T-helper 2 cell treated with Interferon-gamma antibody and Interleukin-4, amounts not matched to agents 5 μg/mL and 100 μg/mL, for 36 hours (primary cell): ENCODE measurements at places on chromosomes 11 and 22.

DNA sequence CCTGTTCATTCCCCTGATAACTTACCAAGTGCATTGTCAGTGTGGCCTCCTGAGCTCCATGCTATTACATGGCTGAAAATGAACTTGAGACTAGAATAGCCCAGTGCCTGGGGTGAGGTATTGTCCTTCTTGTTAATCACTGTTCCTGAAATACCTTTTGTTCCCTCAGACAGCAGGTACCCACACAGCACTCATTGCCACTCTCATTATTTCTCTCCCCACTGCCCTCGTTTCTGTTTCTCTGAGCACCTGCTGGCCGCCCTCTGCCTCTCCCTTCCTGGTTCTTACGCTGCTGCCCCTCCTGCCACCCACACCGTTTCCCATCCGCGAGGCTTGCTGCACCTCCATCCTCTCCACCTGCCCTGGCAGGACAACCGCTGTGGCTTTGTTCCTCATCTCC lies 36.9 kb upstream of the RAB1B start:
- DNase-seq = no peak

DNA sequence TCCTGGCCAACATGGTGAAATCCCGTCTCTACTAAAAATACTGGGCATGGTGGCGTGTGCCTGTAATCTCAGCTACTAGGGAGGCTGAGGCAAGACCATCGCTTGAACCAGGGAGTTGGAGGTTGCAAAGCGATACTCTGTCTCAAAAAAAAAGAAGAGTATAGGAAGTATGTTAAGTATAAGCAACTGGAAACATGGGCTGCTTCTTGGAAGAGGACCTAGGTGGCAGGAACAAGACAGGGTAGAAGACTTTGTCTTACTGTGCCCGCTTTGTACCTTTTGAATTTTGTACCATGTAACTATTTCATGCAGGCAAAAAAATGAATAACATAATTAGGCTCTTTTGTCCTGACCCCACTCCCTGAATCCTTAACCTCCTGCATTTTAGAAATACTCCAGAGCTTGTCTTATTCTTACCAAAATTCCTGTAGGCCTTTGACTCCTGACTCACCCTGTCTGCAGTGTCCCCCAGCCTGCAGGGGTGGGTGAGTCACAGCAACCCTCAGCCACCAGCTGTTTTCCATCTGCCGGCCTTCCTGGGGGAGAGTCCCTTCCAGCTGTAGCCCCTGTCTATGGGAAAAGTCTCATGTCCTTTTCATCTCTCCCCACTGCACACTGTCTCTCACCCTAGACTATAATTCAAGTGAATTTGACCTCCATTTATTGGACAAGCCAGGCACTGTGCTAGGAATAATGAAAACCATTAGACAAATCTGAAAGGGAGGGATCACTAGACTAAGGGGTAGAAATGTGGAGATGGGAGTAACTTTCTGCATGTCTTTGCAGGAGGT lies 41.8 kb downstream of the TXN2 start:
- DNase-seq = peak; percentile 43

DNA sequence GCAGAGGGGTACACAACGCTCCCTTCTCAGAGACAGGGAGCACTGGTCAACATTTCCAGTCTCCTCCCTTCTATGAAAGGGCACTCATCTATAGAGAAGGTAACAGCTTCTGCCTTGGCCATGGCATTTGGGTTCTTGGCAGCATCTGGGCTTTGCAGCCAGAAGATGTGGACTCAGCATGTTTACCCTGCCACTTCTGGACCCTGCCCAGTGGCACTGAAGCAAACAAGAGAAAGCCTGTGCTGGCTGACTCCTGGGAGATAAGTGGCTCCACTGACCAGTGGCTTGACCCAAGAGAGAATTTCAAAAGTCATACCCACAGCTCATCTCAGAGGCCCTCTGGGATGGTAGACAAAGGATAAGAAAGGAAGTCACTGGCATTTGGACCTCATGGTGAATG lies 8.0 kb downstream of the CSNK2A3 start:
- DNase-seq = no peak

GRCh38 chr22:31451709-31452571 lies 37.7 kb downstream of the EIF4ENIF1 start:
- DNase-seq = peak; percentile 6

DNA sequence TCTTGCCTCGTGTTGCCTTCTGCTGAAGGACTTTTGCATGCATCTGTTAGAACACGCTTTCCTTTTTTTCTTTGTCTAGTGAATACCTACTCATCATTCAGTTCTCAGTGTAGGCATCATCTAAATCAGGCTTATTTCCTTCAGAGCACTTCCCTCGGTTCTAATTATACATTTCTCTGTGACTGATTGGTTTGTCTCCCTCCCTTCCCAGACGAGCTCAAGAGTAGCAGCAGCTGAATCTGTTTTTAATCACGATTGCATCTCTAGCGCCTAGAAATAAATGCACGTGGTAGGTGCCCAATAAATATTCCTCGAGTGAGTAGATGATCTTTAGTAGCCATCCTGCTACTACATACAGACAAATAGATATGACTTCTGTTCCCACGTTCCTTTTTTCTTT lies 6.3 kb downstream of the CEP164 start:
- DNase-seq = no peak

DNA sequence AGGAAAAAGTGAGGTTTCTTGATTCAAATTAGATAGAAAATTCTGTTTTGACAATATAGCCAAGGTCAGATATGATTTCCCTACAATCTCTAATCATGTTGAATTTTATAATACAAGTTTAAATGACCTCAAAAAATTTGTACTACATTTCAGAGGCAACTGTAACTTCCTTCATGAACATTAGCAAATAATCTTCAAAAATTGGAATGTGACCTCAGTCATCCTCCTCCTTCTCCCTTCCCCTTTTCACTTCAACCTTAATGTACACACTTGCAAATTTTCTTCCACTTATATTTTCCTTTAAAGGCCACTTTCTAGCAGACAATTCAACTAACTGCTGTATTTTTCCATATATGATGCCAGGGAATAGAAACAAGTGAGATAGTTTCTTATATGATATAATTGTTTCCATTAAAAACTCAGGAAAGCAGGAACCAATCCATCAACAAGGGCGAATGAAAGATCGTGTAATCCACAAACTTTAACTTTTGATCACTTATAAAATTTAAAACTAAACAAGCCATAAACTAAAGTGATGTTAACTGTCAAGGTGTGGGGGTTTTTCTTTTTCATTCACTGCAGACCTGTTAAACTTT lies 60.3 kb downstream of the MAML2 start:
- no peak for DNase-seq

- DNase-seq = no peak
Measured at GRCh38 chr22:31346255-31346732, at the start of gene PATZ1. Gene PATZ1 (minus strand): TSS chr22:31346346. CDS start chr22:31345602, 744 bp downstream.

- peak; percentile 26 for DNase-seq
Measured at GRCh38 chr22:23591201-23591791, 11.2 kb upstream of the IGLL1 start.
